ENCODE measurements at places on chromosomes 4 and X.

GRCh38 chrX:106608016-106608415 lies 3.8 kb upstream of the RADX start:
- DNase-seq: no peak

- DNase-seq: no peak
These were observed 14.4 kb downstream of the MCUB start for GRCh38 chr4:109574443-109574850.

DNA sequence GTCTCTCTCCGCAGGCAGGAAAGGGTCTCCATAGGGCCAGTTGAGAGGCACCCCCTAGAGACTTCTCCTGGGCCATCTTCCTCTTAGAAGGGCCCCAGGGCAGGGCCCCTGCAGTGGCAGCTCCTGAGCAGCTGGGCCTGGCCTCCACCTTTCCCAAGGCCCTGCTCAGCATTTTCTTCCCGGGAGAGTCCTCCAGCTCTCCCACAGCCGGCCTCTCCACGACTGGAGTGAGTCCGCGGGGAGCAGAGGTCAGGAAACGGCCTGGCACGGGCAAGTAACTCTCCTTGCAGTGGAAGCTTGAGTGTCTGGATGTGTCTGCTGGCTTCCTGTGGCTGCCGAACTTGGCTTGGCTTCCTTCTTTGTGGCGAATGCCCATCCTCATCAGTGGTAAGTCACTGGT lies 1.6 kb upstream of the LOC101059915 start:
- DNase-seq: no peak

DNA sequence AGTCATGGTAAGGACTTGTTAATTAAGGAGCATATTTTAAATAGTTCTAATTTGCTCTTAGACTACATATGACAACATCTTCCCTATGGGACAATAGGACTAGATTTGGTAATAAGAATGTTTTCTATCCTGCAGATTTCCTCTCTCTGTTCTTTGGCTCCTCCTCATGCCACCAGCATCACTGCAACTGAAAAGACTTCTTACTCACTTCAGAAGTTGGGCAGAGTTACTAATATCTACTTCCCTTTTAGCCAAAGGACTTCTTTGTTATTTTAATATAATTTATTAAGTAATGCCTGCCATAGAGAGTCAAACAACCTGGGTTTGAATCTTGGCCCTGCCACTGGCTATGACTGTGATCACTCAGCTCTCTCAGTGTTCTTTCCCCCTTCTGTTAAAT lies 16.4 kb downstream of the MMAA start:
- DNase-seq: no peak

DNA sequence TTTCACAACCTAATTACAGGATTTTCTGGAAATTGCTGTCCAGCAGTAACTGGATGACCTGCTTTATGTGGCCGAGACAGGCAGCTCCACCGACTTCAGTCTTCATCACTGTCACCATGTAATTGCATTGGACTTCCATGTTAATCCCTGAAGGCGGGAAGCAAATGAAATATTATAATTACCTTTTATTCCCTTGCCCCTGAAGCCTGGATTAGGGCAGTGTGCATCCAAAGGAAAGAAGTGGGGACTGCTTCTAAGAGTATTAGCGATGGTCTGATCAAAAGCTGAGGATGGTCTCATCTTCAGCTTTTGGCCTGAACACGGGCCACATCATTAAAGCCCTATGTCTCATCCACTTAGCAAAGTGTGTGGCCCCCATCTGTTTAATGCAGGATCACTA lies 311.6 kb upstream of the GALNT7 start:
- DNase-seq: no peak

- DNase-seq: no peak
These were observed 3.5 kb upstream of the FGFR3 start for GRCh38 chr4:1789552-1789951.

- DNase-seq: no peak
These were observed 152.3 kb downstream of the COL4A6 start for GRCh38 chrX:108285918-108286317.

DNA sequence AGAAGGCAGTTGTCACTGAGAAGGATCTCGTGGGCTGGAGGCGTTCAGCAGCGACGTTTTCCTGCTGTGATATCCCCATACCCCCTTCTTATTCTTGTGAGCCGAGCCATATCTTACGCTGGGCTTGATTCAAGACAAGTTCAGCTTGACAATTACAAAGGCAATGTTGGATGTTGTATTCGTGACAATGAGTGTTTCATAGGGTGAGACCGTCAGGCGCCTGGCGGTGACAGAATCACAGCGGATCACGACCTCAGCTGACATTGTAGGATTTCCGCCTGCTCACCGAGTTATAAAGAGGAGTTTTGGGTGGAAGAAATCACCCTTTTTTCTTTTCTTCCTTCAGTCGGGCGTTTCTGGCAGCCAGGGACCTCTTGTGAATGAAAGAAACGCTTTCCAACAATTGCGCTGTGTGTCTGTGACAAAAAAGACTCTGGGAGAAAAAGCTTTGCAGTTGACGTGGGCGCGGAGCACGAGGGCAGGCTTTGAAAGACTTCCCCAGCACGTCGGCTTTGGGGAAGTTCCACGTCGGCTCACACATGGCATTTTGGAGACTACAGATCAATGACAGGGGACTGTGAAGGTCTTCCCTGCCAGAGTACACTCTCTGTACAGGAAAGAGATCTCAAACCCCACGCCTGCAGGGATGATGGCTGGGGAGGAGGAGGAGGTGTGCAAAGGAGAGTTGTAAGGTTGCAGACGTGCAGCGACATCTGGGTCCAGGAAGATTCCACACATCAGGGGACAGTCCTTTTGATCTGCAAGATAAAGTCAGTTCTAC lies 135.4 kb downstream of the CRLF2 start:
- DNase-seq: no peak

- DNase-seq: no peak
These were observed 308.1 kb upstream of the GATB start for GRCh38 chr4:152068866-152069265.

GRCh38 chr4:185885604-185886003 lies 73.6 kb upstream of the SORBS2 start:
- DNase-seq: no peak

DNA sequence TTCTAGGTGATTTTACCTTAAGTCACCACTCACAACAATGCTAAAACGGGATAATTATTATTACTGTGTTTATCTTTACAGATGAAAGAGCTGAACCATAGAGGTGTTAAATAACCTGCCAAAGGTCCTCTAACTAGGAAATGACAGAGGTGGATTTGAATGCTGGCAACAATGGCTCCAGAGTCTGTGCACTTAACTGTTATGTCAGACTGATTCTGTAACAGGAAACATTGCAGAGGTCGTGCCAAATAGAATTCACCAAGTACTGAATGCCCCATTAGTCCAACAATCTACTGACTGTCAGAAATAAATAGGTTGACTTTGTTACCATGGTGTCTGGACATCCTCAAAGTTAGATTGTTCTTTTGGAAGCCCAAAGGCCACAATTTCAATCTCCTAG lies 20.9 kb upstream of the USP27X start:
- DNase-seq: no peak

DNA sequence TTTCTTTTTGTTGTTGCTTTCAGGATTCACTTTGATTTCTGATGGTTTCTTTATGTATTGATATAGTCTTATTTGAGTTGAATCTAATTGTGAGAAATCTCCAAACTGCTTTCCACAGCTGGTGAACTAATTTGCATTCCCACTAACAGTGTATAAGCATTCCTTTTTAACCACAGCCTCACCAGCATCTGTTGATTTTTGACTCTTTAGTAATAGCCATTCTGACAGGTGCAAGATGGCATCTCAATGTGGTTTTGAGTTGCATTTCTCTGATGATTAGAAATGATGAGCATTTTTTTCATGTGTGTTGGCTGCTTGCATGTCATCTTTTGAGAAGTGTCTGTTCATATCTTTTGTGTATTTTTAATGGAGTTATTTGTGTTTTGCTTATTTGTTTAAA lies 1023.1 kb downstream of the SH3BGRL start:
- no peak for DNase-seq

GRCh38 chr4:6425336-6425735 lies 47.1 kb downstream of the PPP2R2C start:
- no peak for DNase-seq

DNA sequence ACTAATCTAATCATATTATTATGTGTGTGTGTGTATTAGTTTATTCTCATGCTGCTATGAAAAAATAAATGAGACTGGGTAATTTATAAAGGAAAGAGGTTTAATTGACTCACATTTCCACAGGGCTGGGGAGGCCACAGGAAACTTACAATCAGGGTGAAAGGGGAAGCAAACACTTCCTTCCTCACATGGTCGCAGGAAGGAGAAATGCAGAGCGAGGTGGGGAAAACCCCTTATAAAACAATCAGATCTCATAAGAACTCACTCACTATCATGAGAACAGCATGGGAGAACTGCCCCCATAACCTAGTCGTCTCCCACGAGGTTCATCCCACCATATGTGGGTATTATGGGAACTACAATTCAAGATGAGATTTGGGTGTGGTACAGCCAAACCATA lies 190.9 kb upstream of the TAPT1 start:
- DNase-seq: no peak

- DNase-seq: no peak
These were observed 13.1 kb downstream of the SMAD1 start for GRCh38 chr4:145494666-145495270.

DNA sequence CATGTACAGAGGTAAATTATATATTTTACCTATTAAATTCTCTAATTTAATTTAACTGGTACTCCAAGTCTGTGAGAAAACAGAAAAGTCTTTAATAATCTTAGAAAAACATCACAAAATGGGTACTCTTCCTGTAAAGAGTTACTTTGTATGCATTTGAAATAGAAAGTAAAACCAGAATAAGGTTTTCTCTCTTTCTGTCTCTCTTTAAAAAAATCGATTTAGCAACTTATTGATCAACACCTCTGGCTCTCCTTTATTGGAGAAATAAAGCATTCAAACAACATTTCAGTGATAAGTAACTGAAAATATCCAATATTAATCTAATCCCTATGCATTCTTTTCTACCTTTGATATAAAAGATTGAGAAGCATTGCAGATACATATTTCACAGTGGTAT lies 27.4 kb downstream of the ATOH1 start:
- DNase-seq: no peak

DNA sequence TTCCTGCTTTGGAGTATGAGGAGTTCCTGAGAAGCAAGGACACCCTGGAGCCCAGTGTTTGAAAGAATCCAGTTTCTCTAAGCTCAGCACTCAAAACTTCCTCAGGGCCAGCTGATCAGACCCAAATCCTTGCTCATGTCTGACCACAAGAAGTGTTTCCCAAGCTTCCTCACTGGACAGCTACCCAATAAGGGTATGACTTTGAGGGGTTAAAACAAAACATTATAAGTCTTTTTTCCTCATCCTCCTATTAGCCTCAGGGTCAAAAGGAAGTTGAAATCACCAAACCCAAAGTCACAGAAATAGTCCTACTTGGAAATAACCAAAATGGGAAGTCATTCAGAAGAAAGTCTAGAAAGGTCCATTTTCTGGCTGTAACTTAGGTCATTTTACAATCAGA lies 13.7 kb downstream of the ZBTB33 start:
- DNase-seq: no peak

- no peak for DNase-seq
These were observed 36.8 kb upstream of the SPON2 start for GRCh38 chr4:1208970-1209704.

- no peak for DNase-seq
These were observed 1289.6 kb upstream of the TENM3 start for GRCh38 chr4:180953572-180953971.

- no peak for DNase-seq
These were observed 44.3 kb upstream of the TBL1X start for GRCh38 chrX:9420275-9421265.

DNA sequence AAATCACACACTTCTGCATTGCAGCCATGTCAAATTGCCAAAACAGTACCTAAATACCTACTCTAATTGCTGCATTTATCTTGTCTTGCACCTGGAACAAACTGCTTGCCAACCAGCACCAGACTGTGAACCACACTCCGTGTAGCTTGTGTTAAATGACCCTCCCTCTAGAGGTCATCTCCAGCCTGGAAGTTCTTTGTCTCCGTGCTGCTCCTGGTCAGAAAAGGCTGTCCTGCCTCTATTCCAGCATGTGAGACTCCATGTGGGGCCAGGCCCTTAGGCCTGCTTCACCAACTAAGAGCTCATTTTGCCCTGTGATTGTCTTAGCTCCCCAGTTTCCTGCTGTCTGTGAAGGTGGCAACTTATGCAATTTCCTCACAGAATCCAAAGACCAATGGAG lies 28.3 kb downstream of the CNGA2 start:
- DNase-seq: no peak

DNA sequence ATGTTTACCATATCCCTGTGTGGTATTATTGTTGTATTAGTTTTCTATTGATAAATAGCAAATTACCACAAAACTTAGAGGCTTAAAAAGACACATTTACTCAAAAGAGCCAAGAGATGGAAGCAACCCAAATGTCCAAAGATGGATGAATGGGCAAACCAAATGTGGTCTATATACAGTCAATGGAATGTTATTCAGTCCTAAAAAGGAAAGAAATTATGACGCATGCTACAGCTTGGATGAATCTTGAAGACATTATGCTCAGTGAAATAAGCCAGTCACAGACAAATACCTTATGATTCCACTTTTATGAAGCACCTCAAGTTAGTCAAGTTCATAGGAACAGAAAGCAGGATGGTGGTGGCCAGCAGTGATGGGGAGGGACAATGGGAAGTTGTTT lies 144.7 kb downstream of the QDPR start:
- no peak for DNase-seq

GRCh38 chrX:45320191-45320590 lies 119.5 kb upstream of the DIPK2B start:
- no peak for DNase-seq

- DNase-seq: no peak
These were observed 41.6 kb upstream of the SCOC start for GRCh38 chr4:140331876-140332275.

- no peak for DNase-seq
These were observed 2023.7 kb downstream of the ARAP2 start for GRCh38 chr4:34220601-34221000.

- no peak for DNase-seq
These were observed 8.8 kb downstream of the DDX60 start for GRCh38 chr4:168309781-168310180.

DNA sequence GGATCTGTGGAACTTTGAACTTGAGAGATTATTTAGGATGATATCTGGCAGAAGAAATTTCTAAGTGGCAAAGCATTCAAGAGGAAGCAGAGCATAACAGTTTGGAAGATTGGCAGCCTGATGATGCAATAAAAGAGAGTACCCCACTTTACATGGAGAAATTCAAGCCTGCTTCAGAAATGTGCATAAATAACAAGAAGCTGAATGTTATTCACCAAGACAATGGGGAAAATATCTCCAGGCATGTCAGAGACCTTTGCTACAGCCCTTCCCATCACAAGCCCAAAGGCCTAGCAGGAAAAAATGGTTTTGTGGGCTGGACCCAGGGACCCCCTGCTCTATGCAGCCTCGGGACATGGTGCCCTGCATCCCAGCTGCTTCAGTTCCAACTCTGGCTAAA lies 420.8 kb downstream of the DTHD1 start:
- no peak for DNase-seq

All from KG1 (cell line).